ENCODE measurements at places on chromosomes 5 and 9. TPM values are rescaled to one million over a fixed set of nuclear protein-coding genes. Genes with fewer than 3 reads are reported as not detected.

- DNase-seq = no peak
Observed at GRCh38 chr9:78354989-78355388, 58.1 kb downstream of the PSAT1 start.

DNA sequence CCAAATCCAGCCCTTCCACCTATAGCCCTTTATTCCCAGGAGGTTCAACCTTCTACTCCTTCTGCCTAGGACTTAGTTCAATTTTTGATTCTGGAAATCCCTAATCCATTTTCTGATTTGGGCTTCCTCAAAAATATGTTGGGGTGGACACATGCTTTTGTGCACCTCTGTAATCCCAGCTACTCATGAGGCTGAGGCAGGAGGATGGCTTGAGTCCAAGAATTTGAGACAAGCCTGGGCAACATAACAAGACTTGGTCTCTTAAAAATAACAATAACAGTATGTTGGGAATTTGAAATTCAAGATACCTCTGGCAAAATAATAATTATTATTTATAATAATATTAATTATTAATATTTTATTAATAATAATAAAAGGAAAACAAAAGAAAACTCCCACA, 188.7 kb upstream of the TLE4 start:
- no peak for DNase-seq

GRCh38 chr9:5720151-5720550, 91.2 kb downstream of the RIC1 start:
- no peak for DNase-seq

DNA sequence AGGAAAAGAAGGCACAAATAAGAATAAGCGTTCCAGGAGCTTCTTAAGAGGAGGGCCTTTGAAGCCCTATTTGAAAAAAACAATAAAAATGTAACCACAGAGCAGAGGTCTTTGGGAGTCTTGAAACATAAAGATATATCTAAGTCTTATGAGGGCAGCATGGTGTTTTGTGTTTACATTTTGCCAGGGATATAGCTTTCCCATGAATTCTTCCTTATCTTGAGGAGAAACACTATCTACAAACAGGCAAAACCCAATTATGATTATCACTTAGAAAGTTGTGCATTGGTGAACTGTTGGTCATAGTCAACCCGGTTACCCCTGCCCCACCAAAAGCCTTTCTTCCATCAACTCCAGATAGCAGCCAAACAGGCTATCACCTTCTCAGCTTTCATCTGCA, 23.6 kb upstream of the LHFPL2 start:
- DNase-seq = no peak

- DNase-seq = no peak
Observed at GRCh38 chr5:68521776-68522175, 306.2 kb downstream of the PIK3R1 start.

- DNase-seq = no peak
Observed at GRCh38 chr5:99010294-99010693, 81.5 kb upstream of the CHD1 start.

GRCh38 chr9:16023446-16023845, 470.6 kb downstream of the CCDC171 start:
- no peak for DNase-seq

The RLN2 gene
- total RNA-seq = 3.4 TPM

The ARL14EPL gene
- not detected for total RNA-seq

The PCDHA4 gene
- not detected for total RNA-seq

The SLC4A9 gene
- 0.12 TPM for total RNA-seq

The ZNF658 gene
- total RNA-seq = 1.1 TPM

The SPAG8 gene
- total RNA-seq = 1.1 TPM

The HK3 gene
- total RNA-seq = not detected

All from activated naive CD4-positive, alpha-beta T cell treated with anti-CD3 and anti-CD28 coated beads for 36 hours (primary cell).